T-helper 17 cell (primary cell): ENCODE measurements at places on chromosomes 2 and 18.

GRCh38 chr2:158135096-158135495 is 33.4 kb downstream of the UPP2 start:
- DNase-seq, result no peak

DNA sequence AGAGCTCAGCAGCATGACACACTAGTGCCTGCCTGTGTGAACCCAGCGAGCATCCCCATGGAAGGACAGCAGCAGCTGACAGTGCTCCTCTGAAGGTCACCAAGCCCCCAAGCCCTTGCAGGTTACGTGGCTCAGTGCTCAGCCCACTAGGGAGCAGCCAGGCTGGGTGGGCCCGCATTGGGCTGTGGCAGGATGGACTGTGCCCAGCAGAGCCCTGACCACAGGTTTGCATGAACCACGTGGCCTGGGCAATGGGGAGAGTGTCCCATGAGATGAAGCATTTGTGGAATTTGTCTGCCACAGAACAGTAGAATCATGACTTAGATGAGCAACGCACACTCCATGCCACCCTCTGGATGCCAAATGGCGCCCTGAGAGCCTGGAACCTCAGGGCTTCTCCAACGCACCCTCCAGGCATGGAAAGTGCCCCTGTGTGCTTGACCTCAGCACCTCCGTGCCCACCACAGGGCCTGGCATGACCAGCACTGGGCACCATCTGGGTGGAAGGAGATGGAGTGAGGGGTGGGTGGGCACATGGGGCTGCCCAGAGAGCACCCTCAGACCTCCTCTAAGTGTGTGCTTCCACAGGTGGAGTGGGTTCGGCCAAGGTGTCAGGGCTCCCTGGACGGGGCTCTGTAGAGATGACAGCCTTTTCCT is 216.1 kb upstream of the RAB6C start:
- DNase-seq, result no peak

- no peak for DNase-seq
These were observed 101.0 kb downstream of the FAM210A start for GRCh38 chr18:13625355-13625754.

DNA sequence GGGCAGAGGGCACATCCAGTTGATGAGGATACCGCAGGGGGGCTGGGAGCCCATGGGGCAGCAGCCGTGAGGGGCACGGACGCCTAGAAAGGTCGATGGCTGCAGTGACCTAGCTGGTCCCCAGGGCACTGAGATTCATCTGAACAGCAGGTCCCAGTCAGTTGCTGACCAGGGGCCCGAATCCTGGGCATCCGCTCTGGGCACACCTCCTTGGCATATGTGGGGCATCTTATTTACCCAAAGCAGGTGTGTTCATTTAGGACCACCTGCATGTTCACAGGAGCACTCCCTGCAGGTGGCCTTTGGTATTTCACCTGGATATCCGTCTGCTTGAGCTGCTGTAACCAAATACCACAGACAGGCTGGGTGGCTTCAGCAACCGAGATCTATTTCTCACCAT is 72.0 kb upstream of the ODC1 start:
- DNase-seq, result no peak

GRCh38 chr18:58407649-58408407 is 221.1 kb downstream of the ALPK2 start:
- no peak for DNase-seq

DNA sequence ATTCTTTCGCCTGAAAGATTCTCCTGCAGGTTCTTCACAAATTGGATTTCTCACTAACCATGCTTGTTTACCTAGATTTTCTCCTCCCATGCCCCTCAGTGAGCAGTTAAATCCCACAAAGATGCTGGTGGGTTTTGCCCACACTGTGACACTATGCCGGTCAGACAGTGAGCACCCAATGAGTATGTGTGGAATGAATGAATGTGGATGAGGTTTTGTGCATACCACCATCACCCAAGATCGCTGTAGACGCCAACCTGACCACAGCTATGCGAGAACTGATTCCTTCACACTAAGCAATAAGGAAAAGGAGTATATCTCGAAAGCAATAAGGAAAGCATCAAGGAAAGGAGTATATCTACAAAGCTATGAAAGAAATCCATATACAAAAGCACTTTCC is 116.7 kb downstream of the PID1 start:
- no peak for DNase-seq

DNA sequence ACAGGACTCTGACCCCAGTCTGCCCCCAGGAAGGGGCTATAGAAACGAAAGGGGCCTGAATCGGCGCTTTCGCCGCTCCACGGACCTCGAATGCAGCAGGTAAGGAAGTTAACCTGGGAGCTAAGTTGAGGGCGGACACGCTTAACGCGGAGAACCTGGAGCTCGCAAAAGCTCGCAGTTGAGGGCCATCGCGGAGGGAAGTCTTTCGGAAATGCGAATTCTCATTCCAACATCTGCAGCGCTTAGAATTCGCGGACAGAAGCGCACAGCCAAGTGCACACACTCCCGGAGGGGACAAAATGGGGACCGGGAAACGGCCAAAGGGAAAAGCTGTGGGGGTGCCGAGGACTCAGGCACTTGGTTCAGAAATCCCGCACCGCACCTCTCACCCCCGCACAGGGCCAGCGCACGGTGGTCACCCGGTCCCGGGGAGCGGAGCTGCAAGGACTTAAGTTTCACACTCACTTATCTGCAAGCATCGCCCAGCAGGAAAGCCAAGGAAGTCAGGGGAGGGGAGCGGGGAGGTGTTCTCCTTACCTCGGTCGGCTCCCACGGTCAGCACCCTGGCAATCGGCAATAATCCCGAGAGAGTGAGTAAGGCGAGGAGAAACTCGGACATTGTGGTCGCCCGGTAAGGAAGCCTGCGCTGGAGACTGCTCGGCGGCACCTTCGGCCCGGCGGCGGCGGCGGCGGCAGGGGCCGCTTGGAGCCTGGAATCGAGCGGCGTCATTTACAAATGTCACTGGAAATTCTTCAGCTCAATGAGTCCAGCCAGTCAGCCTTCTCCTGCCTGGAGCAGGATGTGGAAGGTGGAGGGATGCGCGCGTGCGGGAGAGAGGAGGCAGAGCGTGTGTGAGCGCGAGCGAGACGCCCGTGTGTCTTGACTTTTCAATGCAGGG is 456 bp downstream of the LRP1B start:
- no peak for DNase-seq

- no peak for DNase-seq
These were observed 670.4 kb downstream of the KCNJ3 start for GRCh38 chr2:155368934-155369333.

- no peak for DNase-seq
These were observed 5.9 kb upstream of the RPL37A start for GRCh38 chr2:216492597-216493333.

GRCh38 chr18:61398961-61399705 is 65.9 kb downstream of the CDH20 start:
- no peak for DNase-seq

DNA sequence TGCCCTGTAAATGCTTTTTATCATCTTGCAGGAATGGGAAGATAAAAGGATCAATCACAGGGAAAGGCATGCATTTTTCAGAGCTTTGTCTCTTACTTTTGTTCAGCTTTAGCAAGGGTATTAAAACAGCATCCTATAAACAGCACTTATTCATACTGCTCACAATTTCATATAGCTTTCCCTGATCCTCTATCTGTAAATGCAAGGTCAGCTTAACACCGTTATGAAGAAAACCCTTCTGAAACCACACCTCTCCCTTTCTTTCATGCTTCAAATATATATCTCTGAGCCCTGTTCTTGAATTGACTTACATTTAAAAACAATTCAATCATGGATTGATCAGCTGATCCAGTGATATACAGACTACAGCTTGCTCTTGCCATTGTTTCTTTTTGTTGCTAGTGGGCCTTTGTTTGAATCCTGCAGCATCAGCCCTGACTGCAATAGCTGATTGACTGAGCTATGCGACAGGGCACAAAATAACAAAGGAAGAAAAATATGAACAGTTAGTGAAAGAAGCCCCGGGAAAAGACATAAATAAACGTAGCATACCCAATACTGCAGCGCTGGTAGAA is 795.5 kb upstream of the CDH2 start:
- no peak for DNase-seq

GRCh38 chr18:74230922-74231714 is 60.6 kb downstream of the CYB5A start:
- DNase-seq, result no peak

- DNase-seq, result no peak
These were observed 3.1 kb upstream of the EMX1 start for GRCh38 chr2:72914206-72914559.

GRCh38 chr2:40786636-40787035 is 334.7 kb upstream of the SLC8A1 start:
- DNase-seq, result no peak

- DNase-seq, result no peak
These were observed 119.7 kb downstream of the ACKR3 start for GRCh38 chr2:236689393-236689700.

GRCh38 chr2:64105670-64106461 is 38.4 kb downstream of the PELI1 start:
- no peak for DNase-seq

DNA sequence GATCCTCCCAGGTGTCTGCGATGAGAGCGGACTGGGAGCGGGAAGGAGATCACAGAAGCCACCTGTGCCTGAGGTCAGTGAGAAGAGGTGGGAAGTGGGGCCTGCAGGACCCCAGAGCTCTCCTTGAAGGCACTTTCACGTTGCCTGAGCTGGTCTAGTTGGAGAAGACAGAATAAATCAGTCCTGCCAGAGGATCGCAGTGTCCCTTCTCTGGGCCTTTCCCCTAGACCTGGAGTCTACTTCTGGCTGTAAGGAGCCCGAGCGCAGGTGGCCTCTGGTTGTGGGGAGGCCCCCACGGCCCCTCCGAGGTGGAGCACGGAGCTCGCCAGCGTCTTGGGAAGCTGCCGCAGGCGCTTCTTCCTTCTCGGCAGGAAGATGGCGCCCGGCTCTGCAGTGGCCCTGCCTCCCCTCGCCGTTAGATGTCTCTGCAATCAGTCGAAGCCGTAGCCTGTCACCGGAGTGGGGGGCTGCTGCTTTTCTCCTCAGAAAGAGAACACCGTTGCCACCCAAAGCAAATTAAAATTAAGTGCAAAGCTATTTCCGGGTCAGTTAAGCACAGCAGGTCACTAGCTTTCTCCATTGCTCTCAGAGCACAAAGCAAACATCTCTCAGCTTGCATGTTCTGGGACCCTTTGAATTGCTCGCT is 212.0 kb upstream of the MYT1L start:
- no peak for DNase-seq

DNA sequence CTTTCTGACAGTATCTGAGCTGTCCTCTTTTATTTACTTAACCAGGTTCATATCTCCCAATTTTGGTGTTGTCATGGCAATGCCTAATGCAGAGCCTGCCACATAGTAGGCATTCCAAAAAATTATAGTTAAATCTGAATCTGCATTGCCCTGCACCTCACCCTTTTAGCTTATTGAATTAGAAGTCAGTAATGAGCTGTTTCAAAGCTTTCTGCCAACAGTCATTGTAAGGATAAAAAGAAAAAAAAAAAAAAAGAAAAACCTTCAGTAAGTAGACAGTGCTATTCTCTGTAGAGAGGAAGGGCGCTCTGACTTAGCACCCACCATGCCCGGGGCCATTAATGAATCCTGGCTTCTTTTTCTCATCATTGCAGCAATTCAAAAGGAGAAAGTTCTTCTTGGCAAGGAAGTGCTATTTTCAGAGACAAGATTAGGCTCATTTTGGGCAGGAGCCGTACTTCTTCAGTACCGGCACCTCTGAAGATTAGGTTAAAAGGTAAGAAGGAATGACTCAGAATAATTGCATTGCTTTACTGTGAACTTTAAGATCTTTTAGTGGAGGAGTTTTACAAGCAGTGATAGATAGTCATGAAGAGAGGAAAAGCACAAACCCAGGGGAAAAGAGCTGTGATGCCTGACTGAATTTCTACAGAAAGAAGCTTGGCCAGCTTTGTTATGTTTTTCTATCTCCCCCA is 2041.2 kb upstream of the PIK3C3 start:
- no peak for DNase-seq

GRCh38 chr2:219441451-219442255 is 7.0 kb downstream of the SPEG start:
- peak; percentile 53 for DNase-seq

GRCh38 chr18:77133835-77134496 is 1.4 kb upstream of the MBP start:
- DNase-seq, result no peak

GRCh38 chr2:73979021-73979420 is 5.7 kb upstream of the TET3 start:
- no peak for DNase-seq

GRCh38 chr18:25927830-25928229 is 162.6 kb downstream of the SS18 start:
- no peak for DNase-seq

GRCh38 chr2:44171018-44171417 is 2.3 kb downstream of the PPM1B start:
- no peak for DNase-seq

DNA sequence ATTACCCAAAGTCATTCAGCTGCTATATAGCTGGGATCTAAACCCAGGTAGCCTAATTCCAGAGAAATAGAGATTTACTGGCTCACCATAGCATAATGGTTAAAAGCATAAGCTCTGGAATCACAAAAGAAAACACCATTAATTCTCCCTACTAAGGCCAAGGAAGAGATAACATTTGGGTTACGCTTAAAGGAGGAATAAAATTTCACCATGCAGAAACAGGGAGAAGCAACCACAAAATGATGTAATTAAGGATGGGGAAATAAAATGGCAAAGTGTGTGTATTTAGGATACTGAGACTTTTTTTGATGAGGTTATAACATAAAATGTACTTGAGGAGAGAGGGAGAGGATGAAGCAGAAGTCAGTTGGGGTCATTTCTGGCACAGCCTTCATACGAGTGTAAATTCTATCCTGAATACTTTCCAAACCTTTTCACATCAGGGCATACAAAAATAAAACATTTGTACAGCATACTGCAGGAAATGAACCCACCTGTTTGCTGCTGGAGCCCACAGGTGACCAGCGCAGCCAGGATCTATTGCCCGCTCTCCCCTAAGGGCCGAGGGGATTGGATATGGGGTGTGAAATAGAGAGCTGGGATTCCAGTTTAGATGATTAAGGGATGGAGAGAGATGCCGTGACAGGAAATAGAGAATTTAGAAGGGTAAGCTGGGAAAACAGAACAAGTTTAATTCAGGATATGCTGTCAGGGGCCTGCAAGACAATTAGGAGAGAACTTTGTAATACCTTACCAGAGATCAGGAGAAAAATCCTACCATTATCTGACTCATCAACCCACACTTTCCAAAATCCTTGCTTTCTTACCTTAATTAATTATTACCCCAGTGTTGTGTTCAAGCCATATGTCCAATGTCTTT is 43.8 kb upstream of the SERTAD2 start:
- DNase-seq, result no peak

GRCh38 chr2:118855451-118856279 is 8.2 kb upstream of the EN1 start:
- peak; percentile 67 for DNase-seq

- DNase-seq, result peak; percentile 51
These were observed 39.3 kb downstream of the LCT start for GRCh38 chr2:135797497-135798274.

- no peak for DNase-seq
These were observed 115.2 kb downstream of the MYO5B start for GRCh38 chr18:50079571-50080295.

- no peak for DNase-seq
These were observed 70.8 kb upstream of the STK17B start for GRCh38 chr2:196242131-196242620.

- no peak for DNase-seq
These were observed 143.3 kb downstream of the IRS1 start for GRCh38 chr2:226656367-226656766.
